ENCODE measurements at places on chromosomes 13 and 19.

- DNase-seq = no peak
Measured at GRCh38 chr13:66128692-66129269, 1101.4 kb downstream of the PCDH9 start.

DNA sequence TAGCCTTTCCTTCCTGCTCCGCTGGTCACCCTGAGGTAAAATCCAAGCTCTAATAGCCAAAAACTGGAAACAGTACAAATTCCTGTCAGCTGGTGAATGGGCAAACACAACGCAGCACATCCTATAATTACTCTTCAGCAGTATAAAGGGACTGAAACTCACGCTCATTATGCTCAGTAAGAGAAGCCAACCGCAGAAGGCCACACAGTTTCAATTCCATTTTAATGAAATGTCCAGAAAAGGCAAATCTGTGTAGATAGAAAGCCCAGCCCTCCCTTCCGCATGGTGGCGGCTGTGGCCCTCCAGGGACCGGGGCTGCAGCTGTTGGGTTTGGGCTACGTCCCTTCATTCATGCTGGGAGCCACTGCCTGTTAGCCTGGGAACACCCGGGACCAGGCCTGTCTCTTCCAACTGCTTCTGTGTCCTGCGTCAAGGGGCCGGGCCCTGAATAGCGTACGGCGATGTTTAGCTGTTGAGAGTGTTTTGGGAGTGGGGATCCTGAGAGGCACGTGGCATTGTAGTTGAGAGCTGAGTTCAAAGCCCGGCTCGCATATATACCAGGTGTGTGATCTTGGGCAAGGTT is 23.5 kb downstream of the NKPD1 start:
- no peak for DNase-seq

DNA sequence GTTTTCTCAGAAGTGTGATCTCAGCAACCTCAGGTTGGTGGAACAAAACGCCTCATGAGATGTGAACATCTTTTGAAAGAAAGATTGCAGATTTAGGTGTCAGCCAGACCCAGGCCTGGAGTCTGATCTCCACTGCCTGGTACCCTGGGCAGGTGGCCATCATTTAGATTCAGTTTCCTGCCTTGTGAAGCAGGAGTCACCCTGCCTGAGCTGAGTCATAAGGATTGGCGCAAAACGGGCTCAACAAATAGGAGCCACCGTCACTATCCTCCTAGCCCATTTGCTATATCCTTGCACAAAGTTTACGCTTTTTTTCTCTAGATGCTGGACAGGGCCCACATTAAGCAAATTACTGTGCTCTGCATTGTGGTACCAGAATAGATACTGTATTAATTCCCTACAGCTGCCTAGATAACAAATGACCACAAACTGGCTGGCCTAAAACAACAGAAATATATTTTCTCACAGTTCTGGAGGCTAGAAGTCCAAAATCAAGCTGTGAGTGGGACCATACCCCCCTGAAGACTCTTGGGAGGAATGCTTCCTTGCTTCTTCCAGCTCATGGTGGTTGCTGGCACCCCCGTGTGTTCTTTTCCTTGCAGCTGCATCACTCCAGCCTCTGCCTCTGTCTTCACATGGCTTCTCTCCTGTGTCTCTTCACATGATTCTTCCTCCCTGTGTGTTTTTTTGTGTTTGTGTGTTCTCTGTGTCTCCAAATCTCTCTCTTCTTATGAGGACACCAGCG is 38.2 kb downstream of the TNFSF11 start:
- no peak for DNase-seq

DNA sequence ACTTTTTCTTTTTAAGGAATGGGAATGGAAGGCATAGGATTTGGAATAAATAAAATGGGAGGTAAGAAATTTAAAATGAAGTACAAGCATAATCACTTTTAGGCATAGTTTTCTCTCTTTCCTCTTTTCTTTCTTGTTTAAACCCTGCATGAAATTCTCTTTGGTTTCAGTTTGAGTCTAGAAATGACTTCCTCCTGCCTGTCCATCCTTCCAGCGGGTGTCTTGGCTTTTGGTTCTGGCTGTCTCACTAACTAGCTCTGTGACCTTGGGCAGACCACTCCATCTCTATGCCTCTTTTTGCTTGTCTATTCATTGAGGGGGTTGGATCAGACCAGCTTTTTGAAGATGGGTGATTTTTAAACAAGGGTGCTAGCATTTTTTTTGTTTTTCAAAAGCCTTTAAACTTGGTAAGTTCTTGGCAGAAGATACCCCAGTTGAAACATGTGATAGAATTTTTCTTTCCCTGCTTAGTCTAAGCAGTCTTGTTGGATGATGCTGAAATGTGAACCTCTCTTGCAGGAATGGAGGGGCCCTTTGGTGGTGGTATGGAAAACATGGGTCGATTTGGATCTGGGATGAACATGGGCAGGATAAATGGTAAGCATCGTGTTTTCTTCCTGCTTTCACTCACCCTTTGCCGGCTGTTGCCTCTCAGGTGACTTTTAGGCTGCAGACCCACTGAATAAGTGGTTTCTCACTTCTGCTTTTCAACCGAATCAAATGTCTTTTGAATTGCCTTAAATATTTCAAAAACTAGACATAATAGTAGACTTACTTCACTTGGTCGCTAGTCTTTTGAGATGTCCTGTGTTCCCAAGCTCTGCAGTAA is 28.6 kb downstream of the PRAM1 start:
- no peak for DNase-seq

DNA sequence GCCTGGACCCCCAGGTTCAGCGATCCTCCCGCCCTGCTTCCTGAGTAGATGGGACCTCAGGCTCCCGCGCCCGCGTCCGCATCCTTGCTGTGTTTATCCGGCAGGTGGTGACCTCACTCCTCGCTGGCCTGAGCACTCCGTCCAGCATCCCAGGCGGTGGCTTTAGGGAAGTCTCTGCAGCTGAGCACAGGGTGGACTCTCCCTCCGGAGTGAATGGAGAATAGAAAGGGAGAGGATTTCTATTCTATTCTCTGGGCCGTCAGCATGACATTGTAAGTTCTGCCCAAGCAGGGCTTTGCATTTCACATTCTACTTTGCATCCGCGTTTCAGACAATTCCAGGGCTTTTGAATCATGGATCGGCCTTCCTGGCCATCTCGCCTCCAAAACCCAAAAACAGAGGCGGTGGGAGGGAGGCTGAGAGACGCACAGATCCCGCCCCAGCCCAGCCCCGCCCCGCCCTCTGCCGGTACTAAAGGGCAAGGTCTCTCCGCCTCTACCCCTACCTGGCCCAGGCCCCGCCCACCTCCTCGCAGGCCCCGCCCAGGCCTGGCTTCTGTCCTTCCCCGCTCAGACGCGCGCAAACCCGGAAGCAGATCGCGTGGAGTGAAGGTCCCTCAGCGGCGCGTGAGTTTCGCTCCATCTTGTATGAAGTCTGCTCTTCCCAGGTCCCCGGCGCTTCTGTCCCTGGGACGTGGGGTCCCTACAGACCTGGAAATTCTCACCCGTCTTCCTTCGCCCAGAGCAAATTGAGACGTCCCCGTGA is at the start of gene ZNF525:
Gene ZNF525, plus strand, starts transcription at position 572 of the 765 bp plus-strand sequence. CDS start 6,577 bp downstream, outside the sequence.
- DNase-seq = peak; percentile 76

DNA sequence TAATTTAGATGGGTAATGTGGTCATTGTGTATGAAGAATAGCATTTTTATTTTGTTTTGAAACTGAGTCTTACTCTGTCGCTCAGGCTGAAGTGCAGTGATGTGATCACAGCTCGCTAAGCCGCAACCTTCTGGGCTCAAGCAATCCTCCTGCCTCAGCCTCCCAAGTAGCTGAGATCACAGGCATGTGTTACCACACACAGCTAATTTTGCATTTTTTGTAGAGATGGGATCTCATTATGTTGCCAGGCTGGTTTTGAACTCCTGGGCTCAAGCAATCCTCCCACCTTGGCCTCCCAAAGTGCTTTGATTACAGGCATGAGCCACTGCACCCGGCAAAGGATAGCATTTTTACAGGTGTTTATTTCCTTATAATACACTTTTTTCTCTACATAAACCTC is 36.6 kb downstream of the SERTM1 start:
- DNase-seq = no peak
